ENCODE measurements at places on chromosomes 5 and 9.

DNA sequence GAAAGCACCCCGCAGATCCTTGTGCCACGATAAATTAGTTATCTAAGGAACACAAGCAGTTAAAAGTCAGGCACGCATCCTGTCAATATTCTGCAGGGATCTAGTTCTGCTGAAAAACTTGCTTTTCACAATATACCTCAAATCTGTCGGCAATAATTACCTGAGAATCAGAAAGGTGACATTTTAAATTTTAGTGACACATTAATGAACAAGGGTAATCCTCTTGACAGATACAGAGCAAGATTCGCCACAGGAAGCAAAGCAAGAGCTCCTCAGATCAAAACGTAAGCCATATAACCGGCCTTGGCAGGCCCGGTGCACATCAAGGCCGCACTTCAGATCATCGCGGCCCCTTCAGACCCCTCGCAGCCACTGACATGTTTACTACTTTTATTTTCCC, 185.7 kb downstream of the ATPSCKMT start:
- DNase-seq: no peak

- DNase-seq: no peak
Observed at GRCh38 chr5:27906931-27907601, 868.7 kb upstream of the CDH9 start.

DNA sequence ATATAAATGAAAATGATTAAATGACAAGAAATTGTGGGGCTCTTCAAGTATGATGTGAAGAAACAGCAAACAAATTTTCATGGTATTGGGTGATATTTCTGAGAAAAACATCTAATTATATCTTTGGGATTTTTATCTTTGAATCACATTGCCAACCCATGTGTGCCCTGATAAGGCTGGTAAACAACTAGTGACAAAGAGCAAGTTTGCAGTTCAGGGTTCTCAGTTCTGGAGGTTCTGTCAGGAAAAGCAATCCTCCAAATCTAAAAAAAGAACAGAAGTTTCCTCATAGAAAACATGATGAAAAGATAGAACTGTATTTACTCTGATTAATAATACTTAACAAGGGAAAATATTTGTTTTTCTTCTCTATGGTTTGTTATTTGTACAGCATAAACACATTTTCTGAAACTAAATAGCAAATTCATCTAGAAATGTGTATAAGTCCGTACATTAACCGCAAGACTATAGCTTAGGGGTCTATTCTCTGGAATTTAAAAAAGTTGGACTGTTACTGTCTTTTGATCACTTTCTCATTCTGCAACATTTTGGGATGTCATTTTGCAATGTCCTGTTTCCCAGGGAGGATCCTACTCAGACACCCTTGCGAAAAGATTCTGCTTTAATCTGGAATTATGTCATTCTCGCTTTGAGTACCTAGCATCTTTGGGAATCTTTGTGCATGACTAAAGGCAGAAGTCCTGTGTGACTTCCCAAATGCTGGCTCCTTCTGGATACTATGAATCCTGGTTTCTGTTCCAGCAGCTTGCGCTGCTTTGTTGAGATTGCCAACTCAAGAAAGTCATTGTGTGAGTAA, 308.5 kb downstream of the ADGRV1 start:
- DNase-seq: no peak

GRCh38 chr5:132070460-132071337, 2.9 kb upstream of the CSF2 start:
- DNase-seq: no peak

DNA sequence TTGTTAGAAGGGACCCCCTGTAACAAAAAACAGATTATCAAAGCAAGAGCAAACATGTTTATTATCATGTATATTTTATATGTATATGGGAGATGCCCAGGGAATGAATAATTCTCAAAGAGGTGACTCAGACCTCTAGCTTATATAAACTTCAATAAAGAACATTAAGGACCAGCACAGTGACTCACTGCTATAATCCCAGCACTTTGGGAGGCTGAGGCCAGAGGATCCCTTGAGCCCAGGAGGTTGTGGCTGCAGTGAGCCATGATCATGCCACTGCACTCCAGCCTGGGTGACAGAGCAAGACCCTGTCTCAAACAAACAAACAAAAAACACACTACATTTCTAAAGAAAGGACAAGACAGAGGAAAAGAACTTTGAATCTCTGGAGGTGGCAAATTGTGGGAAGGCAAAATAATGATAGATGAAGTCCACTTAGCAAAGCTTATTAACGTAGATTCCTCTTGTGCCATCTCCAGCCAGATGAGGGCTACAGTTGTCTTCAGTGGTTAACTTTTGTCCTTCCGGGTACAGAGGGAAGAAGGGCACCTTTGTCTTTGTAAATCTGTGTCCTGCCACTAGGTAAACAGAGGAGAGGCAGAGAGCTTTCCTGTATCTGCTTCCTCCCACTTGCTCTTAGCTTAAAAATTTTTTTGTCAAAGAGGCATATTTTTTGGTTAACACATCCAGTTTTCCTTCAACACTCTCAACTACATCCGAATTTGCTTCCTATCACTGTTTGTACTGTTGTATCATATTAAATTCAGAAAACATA, 7.5 kb upstream of the RFK start:
- no peak for DNase-seq

- DNase-seq: no peak
Observed at GRCh38 chr5:115271295-115272050, 8.8 kb upstream of the PGGT1B start.

GRCh38 chr9:122096620-122097415, 3.7 kb upstream of the TTLL11 start:
- no peak for DNase-seq

- no peak for DNase-seq
Observed at GRCh38 chr9:126232461-126232860, 94.2 kb upstream of the MVB12B start.

- DNase-seq: no peak
Observed at GRCh38 chr9:97723819-97724218, 26.7 kb upstream of the XPA start.

GRCh38 chr5:65663804-65664521, 39.1 kb downstream of the SHLD3 start:
- DNase-seq: no peak

- DNase-seq: no peak
Observed at GRCh38 chr9:109725460-109725859, 54.5 kb upstream of the PALM2AKAP2 start.

DNA sequence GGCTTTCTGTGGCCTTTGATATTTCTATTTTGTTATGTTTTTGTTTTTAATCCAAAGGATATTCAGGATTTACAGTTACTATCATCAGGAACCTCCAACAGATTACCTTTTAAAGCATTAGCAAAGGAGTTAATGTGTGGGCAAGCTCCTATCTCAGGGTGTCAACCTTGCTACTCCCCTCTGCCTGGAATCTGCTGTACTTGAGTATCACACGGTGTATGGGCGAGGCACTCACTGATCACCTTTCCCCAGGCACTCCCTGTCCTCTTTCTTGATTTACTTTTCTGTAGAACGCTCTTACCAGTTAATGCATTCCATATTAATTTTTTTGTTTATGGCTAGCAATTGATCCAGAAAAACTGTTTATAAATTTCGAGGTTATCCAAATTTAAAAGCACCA, 117.0 kb upstream of the GAS1 start:
- DNase-seq: no peak

- no peak for DNase-seq
Observed at GRCh38 chr9:132541051-132541450, 41.4 kb upstream of the BARHL1 start.

GRCh38 chr5:3075309-3075708, 323.8 kb upstream of the IRX2 start:
- DNase-seq: no peak

DNA sequence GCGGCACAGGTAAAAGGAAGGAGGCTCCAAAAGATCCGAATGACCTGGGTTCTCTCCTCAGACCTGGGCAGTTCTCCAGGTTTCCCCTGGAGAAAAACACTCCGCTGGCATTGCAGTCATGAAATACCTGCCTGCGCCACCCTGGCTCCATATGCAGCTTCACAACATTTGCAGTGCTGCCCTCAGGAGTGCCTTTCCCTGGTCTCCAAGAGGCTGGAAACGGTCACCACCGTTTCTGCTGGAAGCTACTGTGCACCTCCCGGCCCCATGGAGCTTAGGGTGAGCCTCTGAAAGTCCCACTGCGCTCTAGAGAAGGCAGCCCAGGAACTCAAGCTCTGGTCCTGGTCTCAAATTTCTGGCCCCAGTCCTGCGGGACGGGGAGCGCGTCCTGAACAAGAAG, 670 bp downstream of the UGT3A1 start:
- no peak for DNase-seq

DNA sequence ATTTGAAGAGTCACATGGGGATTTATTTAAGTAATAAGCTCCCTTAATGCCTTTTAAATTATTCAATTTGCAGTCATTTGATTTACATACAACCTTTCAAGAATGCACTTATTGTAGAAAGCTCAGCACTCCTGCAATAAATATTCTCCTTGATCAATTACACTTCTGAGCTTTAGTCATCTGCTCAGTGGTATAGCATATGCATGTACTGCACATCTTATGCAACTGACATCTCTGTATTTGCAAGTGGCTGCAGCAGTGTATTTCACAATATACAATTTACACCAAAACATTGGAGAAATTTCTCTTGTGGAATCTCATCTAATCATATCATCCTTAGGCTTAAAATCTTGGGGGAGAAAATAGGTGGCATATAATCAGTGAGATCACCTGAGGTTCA, 325.7 kb downstream of the SLF1 start:
- DNase-seq: no peak

- DNase-seq: no peak
Observed at GRCh38 chr9:126794441-126794840, 10.4 kb upstream of the ZBTB43 start.

DNA sequence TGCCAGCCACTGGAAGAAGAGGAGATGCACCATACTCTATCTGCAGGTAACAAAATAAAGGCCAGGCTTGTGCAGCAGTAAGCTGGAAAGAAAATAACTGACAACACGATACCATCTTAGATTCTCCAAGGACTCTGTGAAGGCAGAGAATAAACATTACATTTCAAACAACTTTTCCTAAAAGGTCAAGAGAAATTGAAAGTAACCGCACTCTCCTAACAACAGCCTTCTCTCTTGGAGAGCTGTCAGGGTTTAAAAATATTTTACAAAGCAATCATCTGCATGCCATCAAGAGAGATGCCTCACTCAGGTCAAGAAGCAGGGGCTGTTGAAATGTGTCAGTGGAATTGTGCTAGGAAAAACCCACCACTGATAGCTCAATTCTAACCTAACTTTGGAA, 13.5 kb upstream of the TTLL11 start:
- DNase-seq: no peak

DNA sequence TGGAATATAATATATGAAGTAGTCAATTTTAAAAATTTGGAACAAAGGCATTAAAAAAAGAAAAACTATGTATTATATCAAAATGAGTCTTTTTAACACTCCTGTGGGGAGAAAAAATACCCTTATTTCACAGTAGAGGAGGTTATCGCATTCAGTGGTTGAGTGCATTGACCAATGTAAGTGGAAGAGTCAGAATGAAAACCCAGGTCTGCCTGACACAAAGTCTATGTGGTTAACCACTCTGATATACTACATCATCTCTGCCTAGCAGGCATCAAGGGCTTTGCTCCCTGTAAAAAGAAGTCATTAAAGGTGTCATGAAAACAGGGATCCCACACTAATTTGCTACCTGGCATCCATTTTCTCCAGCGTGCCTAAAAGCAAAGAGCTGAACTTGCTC, 417.2 kb upstream of the C9orf72 start:
- DNase-seq: no peak

GRCh38 chr5:59274106-59274636, 619.4 kb downstream of the PDE4D start:
- no peak for DNase-seq

DNA sequence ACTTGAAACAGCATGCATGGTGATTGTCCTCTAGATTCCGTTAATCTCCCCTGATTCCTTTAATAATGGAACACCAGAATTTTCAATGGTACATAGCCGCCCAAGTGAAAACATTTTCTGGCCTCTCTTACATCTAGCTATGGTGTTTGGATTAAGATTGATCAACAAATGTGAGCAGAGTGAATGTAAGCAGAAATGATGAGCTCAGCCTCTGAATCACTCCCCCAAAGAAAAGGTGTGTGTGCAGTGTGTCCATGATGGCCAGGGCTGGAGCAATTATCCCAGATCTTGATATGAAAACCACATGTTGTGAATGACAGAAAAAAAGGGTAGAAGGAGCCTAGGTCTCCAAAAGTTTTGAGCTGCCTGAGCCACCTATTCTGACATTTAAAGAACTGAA, 55.3 kb downstream of the OR2K2 start:
- DNase-seq: no peak

DNA sequence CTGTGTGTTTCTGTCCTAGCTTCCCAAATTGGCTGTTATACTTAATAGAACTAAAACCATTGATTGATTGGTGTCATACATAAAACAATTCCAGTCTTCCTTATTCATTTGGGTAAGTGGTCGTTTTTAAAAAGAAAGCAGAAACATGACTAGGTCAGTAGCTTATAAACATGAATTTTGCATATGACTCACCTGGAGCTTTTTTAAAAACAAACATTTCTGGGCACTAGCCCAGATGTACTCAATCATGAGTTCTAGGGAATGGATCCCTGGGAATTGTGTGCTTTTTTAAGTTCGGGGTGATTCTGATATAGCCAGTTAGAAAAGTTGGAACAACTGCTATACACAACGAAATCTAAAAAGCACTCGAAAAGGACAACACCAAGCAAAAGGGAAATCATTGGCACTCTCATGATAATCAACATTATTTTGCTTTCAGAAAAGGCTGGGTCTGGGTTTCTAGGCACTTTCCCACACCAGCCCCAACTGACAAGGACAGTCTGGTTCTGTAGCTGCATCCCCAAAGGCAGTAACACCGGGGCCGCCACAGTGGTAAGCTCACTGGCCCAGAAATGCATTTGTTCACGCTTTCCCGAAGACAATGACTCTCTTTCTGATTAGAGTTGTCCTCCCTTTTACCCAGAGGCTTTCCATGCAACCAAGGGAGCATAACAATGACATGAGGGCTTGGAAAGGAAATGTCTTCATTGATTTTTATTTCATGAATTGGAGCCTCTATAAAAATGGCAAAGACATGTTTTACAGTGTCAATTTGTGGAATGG, 664.9 kb upstream of the WWC1 start:
- DNase-seq: no peak
